ENCODE measurements at places on chromosomes 6 and 20.

- no peak for DNase-seq
These were observed 35.5 kb upstream of the MAFB start for GRCh38 chr20:40724566-40724965.

- no peak for DNase-seq
These were observed 1.5 kb downstream of the DEK start for GRCh38 chr6:18262702-18263417.

- DNase-seq = no peak
These were observed 366.5 kb downstream of the ESR1 start for GRCh38 chr6:152173957-152174356.

GRCh38 chr6:208938-209337, 83.3 kb upstream of the DUSP22 start:
- no peak for DNase-seq

DNA sequence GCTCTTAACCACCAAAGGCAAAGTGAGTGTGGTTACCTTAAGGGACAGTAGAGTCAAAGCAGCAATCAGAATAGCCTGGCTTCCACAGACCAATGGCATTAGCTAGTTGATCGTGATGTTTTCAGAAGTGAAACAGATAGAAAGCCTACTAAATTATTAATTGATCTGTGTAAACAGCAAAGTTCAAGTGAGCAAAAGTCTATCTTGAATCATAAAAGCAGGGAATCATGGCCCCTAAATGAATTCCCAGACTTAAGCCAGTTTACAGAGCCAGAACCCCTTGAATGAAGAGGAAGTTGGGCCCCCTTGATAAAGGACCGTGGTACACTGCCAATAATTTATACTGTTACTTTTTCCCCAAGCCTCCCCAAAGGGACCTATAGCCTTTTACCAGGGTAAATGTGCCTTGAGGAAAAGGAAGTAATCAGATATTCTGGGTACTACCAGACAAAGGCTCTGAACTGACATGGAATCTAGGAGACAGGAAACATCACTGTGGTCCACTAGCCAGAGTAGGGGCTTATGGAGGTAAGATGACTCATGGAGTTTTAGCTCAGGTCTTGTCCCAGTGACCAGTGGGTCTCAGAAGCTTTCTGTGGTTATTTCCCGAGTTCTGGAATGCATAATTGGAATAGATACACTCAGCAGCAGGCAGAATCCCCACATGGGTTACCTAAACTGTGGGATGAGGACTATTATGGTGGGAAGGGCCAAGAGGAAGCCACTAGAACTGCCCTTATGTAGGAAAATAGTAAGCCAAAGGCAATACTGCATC, 317.5 kb downstream of the CD83 start:
- no peak for DNase-seq

- no peak for DNase-seq
These were observed 119.7 kb downstream of the RTN4IP1 start for GRCh38 chr6:106509420-106510089.

DNA sequence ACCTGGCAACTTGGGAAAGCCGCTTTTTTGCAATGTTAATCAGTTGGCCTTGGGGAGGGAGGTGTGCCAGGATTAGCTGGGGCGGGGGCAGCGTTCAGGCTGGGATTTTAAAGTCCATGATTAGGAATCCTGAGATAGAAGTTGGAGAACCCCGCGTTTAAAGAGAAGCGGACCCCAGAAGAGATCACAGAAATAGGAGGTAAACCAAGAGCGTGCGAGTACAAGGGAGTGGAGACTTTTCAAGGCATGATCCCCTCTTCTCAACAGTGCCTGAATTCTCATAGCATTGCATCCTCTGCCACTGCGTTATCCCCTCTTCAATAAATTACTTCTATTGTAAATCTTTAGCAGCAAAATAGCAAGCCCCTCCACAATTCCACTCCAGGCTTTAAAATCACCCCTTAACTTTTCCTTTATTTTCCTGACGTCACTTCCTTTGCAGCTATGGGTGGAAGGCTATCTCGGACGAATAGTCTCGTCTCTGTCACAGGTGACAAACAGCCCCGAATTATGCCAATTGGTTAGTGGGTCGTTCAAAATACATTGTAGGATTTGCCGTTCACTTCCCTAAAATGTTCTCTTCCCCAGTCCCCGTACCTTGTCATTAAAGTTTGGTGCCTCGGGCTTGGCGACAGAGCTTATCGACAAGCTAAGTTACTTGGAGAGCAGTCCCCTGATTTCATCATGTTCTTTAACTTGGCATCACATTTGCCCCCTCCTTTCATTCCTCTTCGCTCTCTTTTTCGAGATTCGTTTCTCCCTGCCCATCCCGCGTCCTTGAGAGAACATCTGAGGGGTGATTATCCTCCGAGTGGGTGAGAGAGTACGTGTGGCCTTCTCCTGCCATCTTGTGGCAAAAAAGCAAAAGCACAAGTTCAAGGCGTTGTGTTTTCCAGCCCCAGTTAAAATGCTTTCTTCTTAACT, 17.1 kb downstream of the OR2B2 start:
- DNase-seq = no peak

DNA sequence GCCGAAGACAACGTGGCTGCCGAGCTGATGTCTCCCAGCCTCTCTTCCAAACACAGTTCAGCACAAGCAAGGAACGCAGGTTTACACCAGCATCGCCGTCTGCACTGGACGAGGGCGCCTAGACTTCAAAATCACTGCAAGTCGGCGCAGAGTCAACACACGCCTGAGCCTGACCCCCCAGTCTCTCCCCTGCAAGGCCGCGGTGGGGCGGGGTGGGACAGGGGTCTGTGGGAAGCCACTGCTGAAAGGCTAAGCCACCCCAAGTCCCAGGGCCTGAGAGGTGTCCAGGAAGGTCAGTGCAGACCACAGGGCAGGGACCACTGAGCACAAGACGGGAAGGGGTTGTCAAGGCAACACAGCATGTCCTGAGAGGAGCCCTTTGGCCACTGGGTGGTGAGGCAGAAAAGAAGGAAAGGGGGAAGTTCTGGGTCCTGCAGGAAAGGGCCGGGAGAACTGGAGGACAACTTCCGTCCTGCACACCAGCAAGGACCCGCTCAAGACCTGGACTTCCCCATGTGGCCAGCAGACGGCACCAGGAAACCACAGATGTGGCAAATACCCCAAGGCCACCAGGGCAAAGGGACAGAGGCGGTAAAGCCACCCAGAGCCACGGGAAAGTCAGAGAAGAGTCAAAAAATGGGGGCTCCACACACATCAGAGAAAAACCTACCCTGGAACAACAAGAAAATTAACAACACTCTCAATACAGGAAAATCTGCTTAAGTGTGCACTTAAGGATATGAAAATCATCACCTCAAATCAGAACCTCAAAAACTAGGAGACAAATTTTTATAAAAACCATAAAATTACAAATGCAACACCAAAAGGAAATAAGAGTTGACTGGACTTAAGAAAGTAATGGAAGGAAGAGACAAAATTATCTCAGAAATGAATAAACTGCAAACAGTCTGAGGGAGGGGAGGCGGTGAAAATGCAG, 84.8 kb downstream of the TAF4 start:
- DNase-seq = no peak

DNA sequence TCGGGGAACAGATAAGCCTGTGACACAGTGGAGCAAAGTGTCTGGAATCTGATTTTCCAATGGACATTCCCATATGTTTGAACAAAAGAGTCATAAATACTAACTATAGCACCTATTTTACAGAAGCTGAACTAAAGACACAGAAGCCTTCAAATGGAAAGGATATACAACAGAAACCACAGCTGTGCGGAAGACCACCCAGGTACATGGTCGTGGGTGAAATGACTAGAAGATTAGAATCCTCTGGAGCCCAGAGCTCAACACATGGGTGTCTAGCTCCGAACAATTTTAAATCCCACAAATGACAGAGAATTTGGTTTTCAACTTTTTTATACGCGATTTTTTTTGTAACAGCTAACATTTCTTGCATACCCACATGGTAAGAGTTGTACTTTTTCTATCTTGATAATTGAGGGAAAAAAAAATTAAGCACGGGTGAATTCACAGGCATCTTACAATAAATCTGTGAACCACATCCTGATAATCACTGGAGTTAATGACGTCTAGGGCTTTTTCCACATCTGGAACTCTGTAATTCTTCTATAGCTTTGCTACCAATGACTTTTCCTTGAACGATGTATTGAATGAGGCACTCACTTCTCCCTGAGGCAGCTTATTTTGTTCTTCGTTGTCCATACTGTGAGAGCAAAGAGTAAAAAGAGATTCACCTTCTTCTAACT, 271.1 kb upstream of the AGPAT4 start:
- DNase-seq = no peak

GRCh38 chr6:40626886-40627285, 39.7 kb upstream of the LRFN2 start:
- DNase-seq = no peak

DNA sequence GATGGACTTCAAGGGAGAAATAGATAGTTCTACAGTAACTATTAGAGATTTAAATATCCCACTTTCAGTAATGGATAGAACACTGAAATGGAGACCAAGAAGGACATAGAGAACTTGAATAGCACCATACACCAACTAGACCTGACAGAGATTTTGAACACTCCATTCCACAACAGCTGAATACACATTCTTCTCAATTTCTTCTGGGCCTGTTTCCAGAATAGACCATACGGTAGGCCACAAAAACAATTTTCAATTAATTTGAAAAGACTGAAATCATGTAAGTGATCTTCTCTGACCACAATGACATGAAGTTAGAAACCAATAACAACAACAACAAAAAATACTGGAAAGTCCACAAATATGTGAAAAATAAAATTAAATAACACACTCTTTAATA, 979.1 kb upstream of the FLRT3 start:
- no peak for DNase-seq

GRCh38 chr20:36341331-36342020, 35.3 kb downstream of the DLGAP4 start:
- no peak for DNase-seq

DNA sequence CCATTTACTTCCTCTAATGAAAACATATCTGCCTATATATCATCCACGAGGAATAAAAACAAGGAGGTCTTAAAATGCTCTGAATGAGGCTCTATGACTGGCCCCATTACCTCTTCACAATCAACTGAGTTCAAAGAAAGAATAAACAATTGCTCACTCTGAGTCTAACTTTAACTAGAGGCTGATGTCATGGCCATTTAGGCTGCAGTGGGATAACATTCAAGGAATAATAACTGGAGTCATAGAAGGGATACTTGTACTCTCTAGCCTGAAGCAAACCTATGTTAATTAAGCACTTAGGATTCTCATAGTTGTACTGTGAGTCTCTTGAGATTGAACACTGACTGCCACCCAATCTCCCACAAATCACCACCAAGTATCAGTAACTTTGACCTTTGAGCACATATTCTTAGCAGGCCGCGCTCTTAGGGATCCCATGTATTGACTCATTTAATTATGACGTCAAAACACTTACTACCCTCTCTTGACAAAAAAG, 70.2 kb downstream of the PERP start:
- DNase-seq = no peak

DNA sequence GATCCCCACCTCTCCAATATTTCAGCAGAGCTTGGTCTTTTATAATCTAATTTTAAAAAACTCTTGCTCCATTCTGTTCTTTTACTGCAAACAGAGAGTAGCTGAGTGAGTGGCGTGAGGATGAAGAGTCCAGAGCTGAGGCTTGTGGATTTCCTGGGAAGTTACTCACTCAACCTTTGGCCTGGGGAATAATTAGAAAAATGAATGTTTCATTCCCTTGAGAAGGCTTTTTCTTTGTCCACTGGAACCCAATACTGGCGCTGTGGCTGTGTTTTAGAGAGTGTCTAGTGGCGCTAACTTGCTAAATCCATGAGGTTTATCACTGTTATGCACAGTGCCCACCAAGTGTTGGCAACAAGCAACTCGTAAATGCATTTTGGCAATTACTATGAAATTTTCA, 251.5 kb downstream of the HIVEP2 start:
- no peak for DNase-seq

DNA sequence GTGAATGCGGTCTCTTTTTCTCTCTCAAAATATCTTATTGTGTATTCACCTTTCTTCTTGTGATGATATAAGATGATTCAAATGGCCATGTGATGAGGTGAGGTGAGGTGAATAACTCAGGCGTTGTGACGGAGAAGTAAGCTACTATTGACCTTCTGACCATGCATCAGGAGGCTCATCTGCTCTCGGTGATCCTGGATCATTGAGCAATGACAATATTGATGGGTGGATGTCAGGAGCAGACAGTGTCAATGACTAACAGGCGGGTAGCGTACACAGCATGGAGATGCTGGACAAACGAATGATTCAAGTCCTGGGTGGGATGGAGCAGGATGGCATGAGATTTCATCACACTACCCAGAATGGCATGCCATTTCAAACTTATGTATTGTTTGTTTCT, 119.6 kb downstream of the PXDC1 start:
- DNase-seq = no peak

- DNase-seq = no peak
These were observed 368.6 kb downstream of the BTBD9 start for GRCh38 chr6:38271081-38271480.

DNA sequence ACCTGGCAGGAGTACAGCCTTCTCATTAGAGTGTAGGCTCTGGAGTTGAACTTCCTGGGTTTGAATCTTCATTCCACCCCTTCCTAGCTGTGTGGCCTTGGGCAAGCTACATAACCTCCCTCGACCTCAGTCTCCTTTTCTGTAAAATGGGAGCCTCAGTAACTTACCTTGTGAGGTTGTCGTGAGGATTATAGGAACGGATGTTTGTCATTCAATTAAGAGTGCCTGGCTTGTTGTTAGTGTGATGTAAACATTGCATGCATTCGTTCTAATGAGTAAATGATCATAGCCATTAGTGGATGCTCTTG, 45.2 kb downstream of the TOX2 start:
- DNase-seq = no peak

- no peak for DNase-seq
These were observed 31.4 kb downstream of the FYN start for GRCh38 chr6:111841822-111842221.

- no peak for DNase-seq
These were observed 61.4 kb upstream of the APCDD1L start for GRCh38 chr20:58576603-58576970.

- no peak for DNase-seq
These were observed 72.4 kb upstream of the BTBD3 start for GRCh38 chr20:11845340-11845739.

GRCh38 chr6:127120023-127120786, 1.7 kb downstream of the RSPO3 start:
- DNase-seq = no peak
